Mucosa of gallbladder (tissue), 1 donor: ENCODE measurements at places on chromosomes 5 and 9. TPM values are rescaled to one million over a fixed set of nuclear protein-coding genes. Genes with fewer than 3 reads are reported as not detected.

Gene JAKMIP2
- 1.8 TPM for total RNA-seq

Gene SH2D3C
- 9.1 TPM for total RNA-seq

Gene PCA3
- total RNA-seq = not detected

DNA sequence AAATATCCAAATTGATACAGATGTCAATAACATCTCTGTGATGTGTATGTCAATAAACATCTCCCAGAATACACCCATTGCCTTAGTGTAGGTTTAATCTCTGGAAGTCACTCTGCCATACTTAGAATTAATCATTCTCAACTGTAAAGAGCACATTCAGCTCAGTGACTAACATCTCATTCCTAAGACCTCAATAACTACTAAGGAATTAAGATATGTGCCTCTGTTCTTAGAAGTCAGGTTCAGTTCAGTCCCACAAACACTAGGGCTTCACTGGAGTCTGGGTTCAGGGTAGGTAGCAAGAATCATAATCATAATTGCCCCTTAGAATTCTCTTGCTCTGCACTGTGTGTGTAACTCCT lies 31.7 kb downstream of the UGCG start:
- DNase-seq = no peak

DNA sequence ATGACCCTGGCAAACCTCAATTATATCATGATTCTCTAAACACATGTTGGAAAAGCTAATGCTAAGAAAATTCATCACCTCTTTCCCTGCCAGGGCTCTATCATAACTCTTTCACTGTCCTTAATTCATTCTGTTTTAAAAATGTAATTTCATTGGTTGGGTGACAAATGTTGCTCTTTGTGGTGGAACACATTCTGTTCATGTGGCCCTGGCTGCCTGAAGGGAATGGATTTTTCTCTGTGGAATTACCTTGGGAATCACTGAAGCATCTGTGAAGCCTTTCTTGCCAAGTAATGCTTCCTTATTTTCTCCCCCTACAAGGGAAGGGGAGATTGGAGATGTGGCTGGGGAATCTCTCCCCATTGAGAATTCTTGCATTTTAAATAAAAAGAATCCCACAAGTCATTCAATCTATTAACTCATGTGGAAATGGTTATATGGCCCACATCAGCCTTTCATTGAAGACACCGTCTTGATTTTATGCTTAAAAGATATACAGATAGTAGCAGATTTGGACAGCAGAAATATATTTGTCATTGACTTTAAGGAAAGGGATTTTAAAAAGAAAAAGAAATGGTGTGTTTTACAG lies 201.8 kb upstream of the NMUR2 start:
- no peak for DNase-seq

- no peak for DNase-seq
Observed at GRCh38 chr9:135937521-135938489, 23.4 kb downstream of the UBAC1 start.

Gene NXNL2
- total RNA-seq = 1.9 TPM

DNA sequence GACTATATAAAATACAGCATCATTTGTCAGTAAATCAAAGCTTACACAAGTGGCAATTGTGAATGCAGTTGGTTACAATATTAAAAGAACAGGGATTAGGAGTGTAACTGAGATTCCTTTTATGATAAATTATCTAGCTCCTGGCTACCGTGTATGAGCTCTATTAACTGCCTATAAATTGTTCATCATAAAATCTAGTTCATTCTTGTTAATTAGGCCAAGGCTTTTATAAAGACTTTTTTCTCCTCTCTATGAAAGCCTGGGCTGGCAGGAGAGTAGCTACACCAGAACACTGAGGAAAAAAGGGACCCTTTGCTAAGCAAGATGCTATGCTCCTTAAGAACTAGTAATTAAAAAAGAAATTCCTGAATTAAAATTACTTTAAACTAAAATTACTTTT lies 132.4 kb upstream of the MEF2C start:
- DNase-seq = no peak

- DNase-seq = no peak
Observed at GRCh38 chr5:180296771-180297170, 4.9 kb upstream of the MAPK9 start.

Gene TAF11L10
- not detected for total RNA-seq

Gene SLC6A7
- total RNA-seq = not detected

DNA sequence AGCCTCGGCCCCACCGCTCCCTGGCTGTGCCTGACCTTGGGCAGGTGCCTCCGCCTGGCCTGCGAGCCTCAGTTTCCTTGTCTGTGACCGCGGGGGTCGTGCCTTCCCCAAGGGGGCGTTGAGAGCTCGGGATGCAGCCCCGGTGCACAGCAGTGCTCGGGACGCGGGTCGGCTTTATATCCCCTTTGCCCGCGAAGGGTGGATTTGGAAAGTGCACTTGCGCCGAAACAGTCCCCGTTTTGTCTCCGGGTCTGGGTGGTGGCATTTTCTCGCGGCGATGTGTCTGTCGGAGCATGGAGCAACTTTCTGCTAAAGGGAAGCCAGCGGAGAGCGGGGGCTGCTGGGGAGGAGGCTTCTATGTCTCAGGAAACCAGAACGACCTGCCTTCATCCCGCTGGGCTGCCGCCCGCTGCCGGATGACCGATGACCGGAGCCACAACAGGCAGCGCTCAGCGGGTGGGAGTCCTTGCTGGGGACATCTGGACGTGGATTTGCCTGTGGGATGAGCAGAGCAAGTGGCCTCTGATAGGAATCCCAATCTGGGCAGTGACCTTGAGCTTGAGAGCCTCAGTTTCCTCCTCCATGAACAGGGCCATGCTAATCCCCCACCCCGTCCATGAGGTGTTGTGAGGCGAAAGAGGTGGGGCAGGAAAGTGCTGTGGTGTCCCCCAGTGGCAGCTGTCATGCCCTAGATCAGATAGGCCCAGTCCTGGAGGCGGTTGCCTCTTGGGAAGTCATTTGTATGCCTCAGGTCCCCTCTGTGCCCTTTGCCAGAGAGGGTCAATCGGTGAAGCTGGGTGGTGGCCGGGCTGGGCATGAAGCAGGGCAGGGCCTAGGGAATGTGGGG lies 651 bp downstream of the HRH2 start:
- no peak for DNase-seq

- no peak for DNase-seq
Observed at GRCh38 chr9:117597977-117598376, 106.2 kb upstream of the TLR4 start.

DNA sequence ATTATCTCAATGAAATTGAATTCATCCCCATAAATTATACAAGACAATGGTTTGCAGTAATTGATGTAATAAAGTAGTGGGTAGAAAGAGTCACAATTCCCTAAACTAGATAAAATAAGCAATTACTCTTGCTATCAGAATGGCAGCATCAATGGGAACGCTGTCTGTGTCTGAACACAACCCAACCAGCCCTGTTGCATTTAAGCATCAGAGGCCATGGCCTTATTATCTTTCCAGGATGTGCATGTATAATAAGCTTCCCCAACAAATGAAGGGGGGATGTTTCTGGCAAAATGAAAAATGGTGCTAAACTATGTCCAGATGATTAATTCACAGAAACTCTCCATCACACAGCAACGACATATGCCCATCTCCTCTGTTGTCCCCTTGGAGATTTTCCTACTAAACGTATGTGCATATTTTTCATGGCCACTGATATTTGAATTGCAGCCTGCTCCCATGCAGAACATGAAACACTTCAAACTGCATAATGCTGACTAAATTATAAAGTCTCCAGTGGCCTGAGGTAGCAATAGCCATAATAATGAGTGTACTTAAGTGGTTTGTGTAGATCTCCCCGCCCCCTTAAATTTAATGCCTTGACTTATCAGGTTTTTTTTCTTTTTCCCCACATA lies 306.9 kb upstream of the ADAMTS16 start:
- no peak for DNase-seq

Gene LHX3
- total RNA-seq = not detected

Gene TMEM252
- not detected for total RNA-seq

DNA sequence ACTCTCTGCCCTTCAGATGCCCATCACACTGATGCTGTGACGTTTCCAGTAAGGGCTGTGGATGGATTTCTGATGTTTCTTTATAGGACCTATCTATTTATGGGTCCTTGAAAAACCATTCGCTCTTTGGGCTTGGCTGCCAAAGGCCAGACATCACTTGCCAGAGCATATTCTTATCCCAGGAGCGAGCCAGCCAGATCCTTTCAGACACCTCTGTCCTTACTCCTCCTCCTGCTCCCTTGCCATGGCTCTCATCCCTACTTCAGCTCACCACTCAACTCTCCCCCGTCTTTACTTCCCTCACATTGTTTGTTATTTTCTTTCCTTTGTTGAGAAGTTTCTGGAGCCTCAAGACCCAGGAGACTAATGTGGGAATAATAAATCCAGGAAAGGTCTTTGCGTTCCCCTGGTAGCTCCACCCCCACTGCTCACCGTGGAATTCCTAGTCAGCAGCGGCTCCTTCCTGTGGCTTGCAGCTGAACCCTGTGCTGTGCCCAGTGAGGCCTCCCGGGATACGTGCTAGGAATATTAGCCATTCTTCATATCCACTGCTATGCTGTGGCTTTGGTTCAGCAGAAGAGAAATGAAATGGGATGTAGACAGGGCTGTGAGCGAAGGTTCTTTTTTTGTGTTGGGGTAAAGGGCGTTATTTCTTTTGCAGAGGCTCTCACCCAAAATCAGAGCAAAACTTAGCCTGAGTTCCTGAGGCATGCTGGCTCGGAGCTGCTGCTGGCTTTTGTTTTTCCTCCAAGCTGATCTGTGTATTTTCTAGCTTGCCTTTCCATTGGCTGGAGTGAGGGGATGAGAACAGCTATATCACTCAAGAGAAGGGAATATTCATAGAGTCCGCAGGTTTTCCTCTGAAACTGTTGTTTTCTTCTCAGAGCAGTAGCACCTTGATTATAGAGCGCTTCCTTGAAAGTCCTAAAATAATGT lies 171.1 kb downstream of the SAXO1 start:
- peak; percentile 25 for DNase-seq

Gene CDHR2
- 65.7 TPM for total RNA-seq

DNA sequence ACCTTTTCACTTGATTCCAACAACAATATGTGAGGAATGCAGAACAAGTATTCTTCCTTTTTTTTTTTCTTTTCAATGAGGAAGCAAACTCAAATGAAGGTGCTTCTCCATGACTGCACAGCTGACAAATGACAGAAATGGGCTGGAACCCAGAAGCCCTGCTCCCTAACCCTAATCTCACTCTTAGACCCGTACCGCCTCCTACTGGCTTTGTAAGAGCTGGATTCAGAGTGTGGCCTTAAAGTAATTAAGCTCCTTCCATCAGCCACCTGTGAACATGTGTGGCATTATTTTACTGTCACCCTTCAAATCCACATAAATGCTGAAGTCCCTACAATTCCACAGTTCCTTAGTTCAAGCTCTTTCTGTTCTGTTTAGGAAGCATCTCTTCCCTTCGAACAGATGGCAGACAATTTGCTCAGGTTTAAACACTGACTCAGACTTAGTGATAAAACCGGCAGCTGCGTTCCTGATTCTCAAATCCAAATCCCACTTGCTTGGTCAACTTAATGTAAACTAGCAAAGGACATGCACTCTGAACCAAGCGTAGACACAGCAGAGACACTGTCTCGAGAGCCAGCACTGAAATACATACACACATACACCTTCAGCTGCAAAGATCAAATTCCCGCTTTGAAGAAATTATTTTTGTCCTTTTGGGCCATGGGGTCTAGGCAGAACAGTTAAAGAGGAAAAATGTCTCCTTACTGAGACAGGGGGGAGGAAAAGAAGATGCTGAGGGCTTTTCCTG lies 316.7 kb upstream of the TLE4 start:
- DNase-seq = no peak

GRCh38 chr5:68054638-68055037 lies 160.9 kb upstream of the PIK3R1 start:
- DNase-seq = no peak

GRCh38 chr5:139186752-139187326 lies 11.3 kb downstream of the SIL1 start:
- no peak for DNase-seq

DNA sequence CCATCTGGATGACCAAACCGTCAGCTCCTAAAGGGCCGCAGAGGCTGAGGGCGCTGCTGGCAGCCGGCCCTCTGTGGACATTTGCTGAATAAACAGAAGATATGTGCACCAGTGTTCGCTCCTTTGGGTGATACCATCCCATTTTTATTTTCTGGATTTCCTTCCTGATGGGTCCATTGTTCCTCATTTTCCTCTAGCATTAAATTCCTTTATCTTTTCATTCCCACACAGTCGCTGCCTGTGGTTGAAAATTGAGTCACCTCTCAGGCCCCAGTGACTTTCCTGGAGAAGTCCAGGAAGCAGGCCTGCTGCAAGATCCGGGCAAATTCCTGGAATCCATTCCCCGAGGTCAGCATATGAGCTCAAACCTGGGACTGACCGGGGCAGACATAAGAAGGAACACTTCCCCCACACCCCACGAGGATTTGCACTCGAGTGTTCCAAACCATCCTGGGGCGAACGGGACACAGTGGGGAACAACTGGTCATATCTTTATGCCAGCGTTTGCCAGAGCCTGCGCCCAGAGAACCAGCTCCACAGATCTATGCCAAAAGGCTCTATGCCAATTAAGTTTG lies 86.7 kb upstream of the PCA3 start:
- no peak for DNase-seq

Gene PCDHA11
- total RNA-seq = 2.9 TPM

GRCh38 chr9:125332527-125332926 lies 70.9 kb downstream of the GAPVD1 start:
- DNase-seq = no peak

GRCh38 chr9:132494857-132495256 lies 84.8 kb downstream of the CFAP77 start:
- no peak for DNase-seq

Gene TRPM6
- total RNA-seq = 0.29 TPM

Gene TAF1L
- 0.03 TPM for total RNA-seq

Gene MRRF
- total RNA-seq = 26.3 TPM

Gene ADGRV1
- 31.9 TPM for total RNA-seq

Gene FOXD4L6
- not detected for total RNA-seq

Gene PCDHGA4
- 3.3 TPM for total RNA-seq

Gene MCIDAS
- total RNA-seq = 0.92 TPM

GRCh38 chr5:22892441-22892840 lies 39.3 kb upstream of the CDH12 start:
- no peak for DNase-seq

GRCh38 chr5:144742361-144742760 lies 571.7 kb downstream of the KCTD16 start:
- DNase-seq = no peak

Gene MSX2
- total RNA-seq = 2.5 TPM

- peak; percentile 25 for DNase-seq
Observed at GRCh38 chr9:111094433-111094924, 56.2 kb upstream of the LPAR1 start.

- no peak for DNase-seq
Observed at GRCh38 chr9:132014218-132014805, 65.4 kb downstream of the MED27 start.

- no peak for DNase-seq
Observed at GRCh38 chr9:1532171-1532570, 482.0 kb downstream of the DMRT2 start.
